Mesenteric fat pad (tissue), 1 donor: ENCODE measurements at places on chromosomes 3 and 15. TPM values are rescaled to one million over a fixed set of nuclear protein-coding genes. Genes with fewer than 3 reads are reported as not detected.

- no peak for DNase-seq
Observed at GRCh38 chr15:55775316-55775715, 32.4 kb upstream of the PRTG start.

DNA sequence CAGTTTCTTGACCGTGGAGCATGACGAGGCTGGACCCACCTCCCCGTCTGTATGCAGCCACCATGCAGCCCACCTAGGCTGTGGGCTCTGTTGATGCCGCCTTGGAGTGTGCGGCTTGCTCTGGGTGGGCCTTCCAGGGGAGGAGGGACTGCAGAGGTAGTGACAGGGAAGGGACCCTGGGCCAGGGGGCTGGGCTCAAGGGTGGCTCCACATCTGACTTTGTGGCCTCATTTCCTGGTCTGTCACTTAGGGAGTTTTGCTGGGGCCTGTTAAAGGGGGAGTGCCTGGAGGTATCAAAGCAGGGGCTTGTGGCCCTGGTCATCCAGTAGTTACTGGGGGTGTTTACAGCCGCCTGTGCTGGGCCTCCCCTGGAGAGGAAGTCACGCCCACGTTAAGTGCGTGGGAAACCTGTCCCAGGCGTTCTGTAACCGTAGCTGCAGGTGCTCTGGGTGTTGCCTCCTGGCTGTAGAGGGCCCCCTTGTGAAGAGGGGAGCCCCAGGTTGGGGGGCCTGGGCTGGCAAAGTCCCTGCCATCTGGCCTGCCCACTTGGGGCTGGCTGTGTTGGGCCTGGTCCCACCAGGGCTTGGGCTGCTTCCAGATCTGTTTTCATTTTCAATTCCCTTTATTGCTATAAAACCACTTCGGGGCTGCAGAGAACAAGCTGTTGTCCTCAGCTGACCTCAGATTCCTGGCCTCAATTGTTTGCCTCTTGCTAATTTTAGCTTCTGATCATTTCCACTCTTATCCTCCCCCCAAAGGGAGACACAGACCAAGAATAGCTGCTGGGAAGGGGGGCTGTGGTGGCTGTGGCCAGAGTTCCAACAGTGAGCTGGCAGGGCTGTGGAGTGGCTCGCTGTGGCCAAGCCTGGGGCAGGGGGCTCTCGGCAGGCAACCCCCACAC, 26.5 kb downstream of the KLF13 start:
- no peak for DNase-seq

GRCh38 chr15:46502667-46503066, 867.8 kb downstream of the SQOR start:
- DNase-seq = no peak

DNA sequence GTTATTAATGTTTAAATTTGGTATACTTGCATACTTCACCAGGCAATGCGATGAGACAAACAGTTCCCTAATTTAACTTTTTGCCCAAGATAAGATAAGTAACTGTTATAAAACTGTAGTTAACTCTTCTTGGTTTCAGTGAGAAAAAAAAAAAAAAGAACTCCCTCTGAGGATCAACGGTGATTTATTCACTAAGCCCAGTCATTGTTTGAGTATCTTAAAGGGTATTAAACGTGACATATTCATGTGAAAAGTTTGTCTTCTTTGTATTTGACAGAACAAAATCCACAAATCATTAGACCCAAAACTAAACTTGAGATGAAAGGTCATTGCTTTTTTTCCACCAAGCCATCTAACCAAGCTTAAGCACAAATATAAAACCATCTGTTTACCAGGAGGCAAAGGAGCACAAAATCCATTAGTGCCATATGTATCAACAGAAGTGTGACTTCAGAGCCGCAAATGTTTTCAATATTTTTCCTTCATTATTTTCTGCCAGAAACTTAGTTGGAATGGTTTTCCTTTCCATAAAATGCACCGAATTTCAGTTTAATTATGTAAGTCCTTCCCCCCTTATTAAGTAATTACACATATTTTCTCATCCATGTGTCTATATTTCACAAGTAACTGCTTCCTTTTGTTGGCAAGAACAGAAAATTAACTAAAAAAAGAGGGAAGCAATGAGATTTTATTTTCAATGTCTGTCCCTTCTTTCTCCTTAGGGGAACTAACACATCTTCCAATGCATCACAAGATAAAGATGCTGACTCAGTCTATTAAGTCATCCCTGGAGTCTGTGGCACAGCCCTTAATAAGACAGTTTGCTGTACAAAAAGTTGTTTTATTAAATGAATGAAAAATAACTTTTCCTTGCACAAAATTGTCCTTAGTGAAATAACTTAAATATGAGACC, 92.2 kb upstream of the RAP2B start:
- no peak for DNase-seq

- no peak for DNase-seq
Observed at GRCh38 chr3:56118968-56119367, 349.3 kb downstream of the ERC2 start.

- no peak for DNase-seq
Observed at GRCh38 chr3:32138545-32139104, 32.2 kb downstream of the GPD1L start.

The RPS17 gene
- 1,281 TPM for total RNA-seq

The CCR8 gene
- not detected for total RNA-seq

The ZNF80 gene
- not detected for total RNA-seq
